ENCODE measurements at places on chromosomes 6 and 20.

DNA sequence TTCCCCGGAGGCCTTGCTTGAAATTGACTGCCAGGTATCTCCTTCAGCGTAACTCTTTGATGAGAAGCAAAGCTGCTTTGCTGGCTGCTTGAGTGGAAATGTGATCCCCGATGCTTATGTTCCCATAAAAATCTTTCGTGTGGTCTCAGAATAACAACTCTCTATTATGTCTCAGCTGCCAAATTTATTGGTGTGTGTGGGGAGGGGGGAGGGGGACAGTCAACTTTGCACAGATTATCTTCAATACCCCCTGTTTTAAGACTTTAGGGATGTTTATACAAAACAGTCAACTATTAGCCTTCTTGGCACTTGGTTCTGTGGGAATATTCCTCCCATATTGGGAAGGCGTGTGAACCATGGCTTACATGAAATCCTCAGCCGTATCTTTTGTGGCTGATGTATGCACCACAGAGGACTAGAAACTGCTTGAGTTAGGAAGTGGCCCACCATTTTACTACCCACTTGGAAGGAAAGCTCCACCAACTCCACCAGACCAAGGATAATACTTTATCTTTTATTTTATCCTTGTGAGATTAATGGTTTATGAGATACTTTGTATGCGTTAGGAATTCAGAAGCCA, 101.5 kb upstream of the SLC24A3 start:
- DNase-seq: no peak

DNA sequence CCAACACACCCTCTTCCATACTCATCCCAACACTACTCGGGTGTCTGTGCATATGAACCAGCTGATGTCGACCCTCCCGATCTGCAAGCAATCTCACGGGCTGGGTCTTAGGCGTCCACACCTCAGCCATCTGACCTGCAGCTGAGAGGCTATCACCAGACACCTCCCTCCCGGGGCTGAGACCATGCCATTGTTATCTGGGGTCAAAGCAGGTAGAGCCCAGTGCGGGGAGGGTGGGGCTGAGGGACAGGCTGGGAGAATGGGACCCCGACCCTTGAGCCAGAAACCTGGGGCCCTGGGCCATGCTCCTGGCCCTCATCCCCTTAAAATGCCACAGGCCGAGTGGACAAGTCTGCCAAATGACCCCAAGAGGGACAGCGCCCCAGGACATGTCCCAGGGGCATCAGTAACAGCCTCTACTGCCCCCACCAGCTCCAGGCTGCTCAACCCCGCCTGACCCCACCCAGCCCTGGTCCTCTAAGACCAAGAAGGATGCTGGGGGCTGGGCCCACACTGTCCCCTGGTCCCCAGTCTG, 146.7 kb upstream of the CST7 start:
- DNase-seq: no peak

GRCh38 chr6:32799168-32799567, 17.6 kb downstream of the HLA-DOB start:
- DNase-seq: no peak

DNA sequence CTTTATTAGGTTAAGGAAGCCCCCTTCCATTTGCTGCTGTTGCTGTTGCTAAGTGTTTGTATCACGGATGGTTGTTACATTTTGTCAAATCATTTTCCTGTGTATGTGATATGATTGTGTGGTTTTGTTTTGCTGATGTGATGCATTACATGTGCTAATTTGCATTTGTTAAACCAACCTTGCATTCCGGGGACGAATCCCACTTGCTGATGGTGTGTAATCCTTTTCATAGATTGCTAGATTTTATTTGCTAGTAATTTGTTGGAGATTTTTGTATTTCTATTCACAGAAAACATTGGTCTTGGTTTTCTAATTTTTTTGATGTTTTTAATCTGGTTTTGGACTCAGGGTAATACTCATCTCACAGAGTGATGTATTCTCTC, 167.8 kb downstream of the WDR27 start:
- DNase-seq: no peak

DNA sequence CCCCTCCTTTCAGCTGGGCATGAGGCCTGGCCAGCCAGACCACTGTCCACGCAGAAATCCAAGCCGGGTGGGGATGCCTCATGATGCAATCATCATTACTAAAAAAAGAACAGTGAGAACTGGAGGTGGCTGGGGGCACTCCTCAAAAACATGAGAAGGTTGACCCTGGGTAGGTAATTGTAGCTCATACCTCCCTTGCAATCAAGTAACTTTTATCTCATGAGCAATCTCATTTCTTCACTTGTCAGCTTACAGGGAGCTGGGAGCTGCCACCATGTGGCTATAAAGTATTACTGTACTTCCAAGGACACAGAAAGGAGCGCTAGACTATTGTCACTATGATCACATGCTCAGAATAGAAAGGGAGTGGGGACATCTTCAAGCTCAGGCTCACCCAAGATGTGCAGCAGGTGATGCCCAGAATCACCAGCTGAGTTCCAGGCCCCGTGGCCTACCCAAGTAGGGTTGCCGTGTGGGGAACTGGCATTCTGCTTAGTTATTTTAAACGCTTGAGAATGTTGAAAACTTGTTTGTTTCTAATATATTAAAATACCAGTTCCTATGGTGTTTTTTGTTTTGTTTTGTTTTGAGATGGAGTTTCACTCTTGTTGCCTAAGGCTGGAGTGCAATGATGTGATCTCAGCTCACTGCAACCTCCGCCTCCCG, 3.0 kb upstream of the CDH26 start:
- no peak for DNase-seq

DNA sequence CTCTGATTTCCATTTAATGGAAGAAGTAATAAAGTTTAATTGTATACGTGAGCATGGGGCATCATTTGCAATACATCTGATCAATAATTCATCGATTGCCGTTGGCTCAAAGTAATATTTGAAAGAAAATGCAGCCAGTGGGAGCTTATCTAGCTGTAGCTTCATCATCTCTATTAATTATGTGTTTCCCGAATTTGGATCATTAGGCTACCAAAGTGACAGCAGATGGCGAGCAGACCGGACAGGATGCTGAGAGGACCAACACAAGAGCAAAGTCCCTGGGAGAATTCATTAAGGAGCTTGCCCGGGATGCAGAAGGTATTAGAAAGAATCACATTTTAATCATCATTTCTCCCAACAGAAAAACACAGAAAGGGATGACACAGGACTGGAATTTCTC, 327.1 kb downstream of the ARHGAP18 start:
- DNase-seq: no peak

GRCh38 chr6:122683989-122684651, 73.9 kb downstream of the PKIB start:
- no peak for DNase-seq

DNA sequence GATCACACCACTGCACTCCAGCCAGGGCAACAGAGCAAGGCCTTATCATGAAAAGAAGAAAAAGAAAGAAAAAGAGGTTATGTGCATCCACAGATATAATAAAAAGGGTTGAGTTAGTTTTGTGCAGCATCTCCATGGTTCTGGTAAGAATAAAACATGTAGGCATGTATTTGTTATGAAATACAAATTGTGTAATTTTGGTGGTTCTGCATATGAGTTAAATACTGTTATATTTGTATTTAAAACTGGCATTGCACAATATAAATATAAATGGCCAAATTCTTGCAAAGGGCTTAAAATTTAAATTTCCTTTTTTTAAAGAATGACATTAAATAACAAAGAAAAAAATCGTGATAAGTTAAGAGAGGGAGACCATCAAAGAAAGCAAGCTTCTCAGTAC, 159.1 kb upstream of the PREP start:
- DNase-seq: no peak

DNA sequence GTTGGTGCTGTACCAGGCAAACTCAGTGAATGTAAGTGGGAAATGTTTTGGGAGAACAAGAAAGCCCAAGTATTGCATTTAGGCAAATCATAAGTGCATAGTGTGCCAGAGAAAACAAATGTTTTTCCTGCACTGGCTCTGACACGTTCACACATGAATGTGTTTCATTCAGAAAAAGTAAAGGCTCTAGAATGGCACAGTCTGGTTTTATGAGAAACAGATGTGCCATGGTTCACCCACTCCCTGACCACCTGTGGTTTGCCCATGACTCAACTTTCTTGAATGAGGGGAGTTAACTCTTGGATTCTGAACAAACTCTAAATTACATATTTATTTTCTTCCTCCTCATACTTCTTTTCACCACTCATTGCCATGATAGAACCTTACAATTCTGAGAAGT, 126.9 kb downstream of the KCNQ5 start:
- DNase-seq: peak; percentile 86

- DNase-seq: no peak
These were observed 36.5 kb upstream of the MPC1 start for GRCh38 chr6:166419286-166419685.

- no peak for DNase-seq
These were observed 53.2 kb downstream of the DNAAF9 start for GRCh38 chr20:3354247-3354646.

DNA sequence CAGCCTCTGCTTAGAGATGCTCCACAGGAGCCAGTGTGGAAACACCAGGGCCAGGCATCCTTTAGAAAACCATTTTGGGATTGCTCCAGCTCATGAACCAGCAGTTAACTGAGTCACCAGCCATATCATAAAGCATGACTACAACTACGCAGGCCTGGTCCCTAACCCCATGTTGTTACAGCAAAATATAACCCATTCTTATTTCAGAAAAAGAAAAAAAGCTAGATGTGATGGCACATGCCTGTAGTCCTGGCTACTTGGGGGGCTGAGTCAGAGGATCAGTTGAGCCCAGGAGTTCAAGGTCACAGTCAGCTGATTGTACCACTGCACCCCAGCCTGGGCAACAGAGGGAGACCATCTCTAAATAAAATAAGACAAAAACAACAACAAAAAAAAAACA, 36.8 kb downstream of the C6orf15 start:
- no peak for DNase-seq

DNA sequence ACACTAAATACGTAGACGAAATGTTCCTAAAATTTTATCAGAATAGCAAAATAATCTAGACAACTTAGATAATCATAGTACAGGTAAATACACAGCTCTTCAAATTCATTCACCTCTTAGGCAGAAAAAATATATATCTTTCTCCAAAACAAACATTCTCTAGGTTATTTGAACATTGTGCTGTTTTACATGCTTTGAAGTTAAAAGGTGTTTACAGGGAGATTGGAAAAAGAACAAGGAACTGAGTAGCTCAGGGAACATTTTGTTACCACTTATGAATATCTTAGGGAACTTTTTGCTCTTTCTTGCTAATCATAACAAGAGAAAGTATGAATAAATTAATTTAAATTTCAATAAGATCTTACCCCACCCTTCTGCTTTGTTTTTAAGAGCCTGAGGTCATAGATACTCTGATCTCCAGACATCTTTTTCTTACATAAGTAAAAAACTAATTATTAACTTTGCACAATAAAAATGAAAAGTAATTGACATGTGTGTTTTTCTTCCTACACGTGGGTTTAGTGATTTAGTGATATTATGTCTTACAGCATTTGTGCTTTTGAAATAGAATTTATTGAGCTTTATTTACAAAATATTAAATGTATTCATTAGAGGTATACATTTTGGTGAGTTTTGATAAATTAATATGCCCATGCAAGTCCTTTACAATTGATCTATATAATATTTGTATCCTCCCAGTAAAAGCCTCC, 1141.4 kb upstream of the EYS start:
- no peak for DNase-seq

- DNase-seq: no peak
These were observed 725.5 kb downstream of the TBC1D32 start for GRCh38 chr6:120608826-120609225.

GRCh38 chr6:5337573-5337972, 76.3 kb downstream of the FARS2 start:
- DNase-seq: no peak

- DNase-seq: no peak
These were observed 60.0 kb downstream of the GINS1 start for GRCh38 chr20:25467441-25467840.

GRCh38 chr6:114941078-114941477, 598.3 kb upstream of the HS3ST5 start:
- DNase-seq: no peak

DNA sequence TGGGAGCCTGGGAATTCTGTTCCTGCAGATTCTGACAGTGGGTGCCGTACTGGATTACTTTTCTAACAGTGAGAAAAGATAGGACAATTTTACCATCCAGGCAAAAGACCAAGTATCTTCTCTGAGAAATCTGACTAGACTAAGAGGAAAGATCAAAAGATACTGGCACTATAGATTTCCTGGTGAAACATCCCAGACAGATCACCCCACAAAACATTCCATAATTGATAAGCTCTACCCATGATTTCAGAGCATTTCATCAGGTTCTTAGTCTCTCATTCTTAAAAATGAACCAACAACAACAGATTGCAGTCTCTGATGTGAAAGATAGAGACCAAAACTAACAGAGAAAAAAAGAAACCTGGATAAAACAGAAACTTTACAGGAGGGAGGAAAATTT, 13.6 kb upstream of the UBR2 start:
- DNase-seq: no peak

DNA sequence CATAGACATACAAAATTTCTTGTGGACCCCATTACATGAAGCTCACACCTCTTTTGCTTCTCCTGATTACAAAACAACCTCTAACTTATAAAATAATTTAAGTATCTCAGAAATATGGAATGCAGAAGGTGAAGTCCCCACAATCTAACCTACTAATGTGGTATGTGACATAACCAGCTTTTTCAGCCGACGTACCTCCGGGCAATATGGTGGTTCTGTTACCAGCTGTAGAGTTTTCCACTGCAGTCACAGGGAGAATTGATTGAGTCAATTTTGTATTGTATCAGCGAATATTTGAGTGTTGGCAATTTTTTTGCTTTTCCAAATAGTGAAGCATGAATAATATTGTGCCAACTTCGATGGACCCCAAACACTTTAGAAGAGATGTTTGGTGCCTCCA, 15.7 kb upstream of the SPO11 start:
- no peak for DNase-seq
